ENCODE measurements at places on chromosomes 6 and 20.

- DNase-seq = no peak
Observed at GRCh38 chr20:62812907-62813200, 4.0 kb upstream of the COL9A3 start.

DNA sequence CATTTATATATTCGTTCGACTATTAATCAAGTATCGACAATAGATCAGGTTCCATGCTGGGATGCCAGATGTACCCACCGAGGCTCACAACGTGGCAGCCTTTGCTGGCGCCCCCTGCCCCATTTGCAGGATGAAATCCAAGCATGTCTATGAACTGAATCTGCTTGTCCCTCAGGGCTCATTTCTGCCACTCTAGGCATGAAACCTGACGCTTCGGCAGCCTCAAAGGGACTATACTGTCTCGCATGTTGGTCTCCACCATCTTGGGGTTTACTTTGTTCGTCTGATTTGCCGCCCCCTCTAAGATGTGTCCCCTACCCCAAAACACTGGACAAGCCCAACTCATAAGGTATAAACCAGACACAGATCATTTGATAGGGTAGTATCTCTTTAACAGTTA lies 36.7 kb downstream of the HUS1B start:
- DNase-seq = no peak

- DNase-seq = no peak
Observed at GRCh38 chr6:161684731-161685475, 411.0 kb upstream of the AGPAT4 start.

- DNase-seq = no peak
Observed at GRCh38 chr6:24908650-24909035, 27.1 kb downstream of the RIPOR2 start.

Measured in CD4-positive, alpha-beta T cell treated with Interleukin-2 at 100 ng/mL for 4 hours (primary cell).